ENCODE measurements at places on chromosomes 3 and 15.

DNA sequence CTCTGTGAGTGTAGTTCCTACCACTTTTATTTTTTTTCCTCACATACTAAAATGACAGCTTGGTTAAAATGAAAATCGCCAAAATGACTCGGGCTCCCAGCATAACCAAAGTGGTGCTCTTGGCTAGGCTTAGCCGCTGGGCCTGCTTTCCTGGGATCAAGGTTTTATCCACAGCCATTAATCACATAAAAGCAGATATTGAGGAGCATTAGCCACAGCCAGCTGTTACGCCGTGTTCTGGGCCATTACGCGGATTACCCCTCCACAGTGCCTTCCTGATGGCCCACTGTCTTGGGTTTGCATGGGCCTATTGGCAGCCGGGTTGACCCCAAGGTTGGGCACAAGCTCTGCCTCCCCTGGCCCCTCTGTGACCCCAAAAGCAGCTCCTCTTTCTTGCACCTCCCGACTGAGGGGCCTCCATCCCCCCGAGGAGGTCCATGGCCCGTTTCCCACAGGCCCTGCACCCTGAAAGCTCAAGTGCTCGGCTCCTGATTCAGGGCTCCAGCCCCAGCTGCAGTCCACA, 30.4 kb upstream of the TRPM1 start:
- no peak for DNase-seq

DNA sequence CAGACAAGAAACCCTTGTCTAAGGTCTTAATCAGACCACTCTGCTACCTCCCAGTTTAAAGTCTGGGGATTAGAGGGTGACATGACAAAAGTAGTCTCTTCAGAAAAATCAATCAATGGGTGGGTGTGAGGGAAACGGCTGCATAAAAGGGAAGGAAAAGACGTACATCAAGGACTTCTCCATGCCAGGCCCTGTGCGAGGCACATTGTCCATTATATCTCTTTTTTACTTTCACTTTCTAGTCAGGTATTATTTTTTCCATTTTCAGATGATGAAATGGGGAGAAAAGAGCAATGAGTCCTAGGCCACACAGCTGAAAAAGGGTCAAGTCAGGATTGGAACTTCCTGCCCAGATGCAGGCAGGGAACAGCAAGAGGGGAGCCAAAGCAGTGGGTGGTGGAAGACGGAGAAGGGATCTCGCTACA, 4.6 kb upstream of the CX3CR1 start:
- DNase-seq, result no peak

- DNase-seq, result no peak
Observed at GRCh38 chr3:48960841-48961413, 29.1 kb upstream of the P4HTM start.

- DNase-seq, result no peak
Observed at GRCh38 chr3:186264608-186265400, 97.2 kb downstream of the DGKG start.

DNA sequence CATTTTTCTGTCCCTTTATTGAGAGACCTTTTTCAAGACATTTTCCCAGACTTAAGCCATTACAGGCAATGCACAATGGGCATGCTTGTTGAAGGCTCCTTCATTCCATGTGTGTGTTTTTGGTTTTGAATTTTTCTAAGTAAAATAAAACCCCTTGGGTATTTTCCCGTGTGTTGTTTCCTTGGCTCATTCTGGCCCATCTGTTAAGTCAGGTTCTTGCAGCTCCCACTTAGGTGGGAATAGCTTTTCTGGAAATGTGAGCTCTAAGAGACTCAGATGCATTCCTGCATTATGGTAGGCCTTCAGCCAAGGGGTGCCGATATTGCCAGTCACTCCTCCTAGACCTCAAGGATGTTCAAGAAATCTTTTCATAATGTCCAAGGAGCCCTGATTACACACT, 314.9 kb downstream of the CACNA2D3 start:
- DNase-seq, result no peak

GRCh38 chr15:65405791-65406423, 16.8 kb downstream of the IGDCC4 start:
- no peak for DNase-seq

DNA sequence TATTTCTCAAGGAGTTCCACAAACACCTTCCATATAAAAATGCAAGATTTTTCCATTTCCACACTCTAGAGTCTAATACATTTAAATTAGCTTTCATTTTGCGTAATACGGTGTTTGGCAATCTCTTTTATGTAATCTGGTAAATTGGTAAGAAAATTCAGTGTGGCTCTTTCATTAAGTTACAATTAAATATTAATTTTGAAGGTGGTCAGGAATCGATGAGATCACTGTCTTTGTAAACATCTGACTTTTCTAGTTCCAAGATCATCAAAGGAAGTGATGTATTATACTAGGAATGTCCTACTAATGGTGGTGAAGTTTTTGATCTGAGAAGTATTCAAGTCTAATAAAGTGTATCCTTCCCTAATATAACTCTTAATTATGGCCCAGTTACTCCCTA, 1.1 kb upstream of the UTS2B start:
- no peak for DNase-seq

- no peak for DNase-seq
Observed at GRCh38 chr3:134614955-134615354, 35.9 kb downstream of the KY start.

GRCh38 chr3:194832346-194833104, 146.8 kb downstream of the FAM43A start:
- no peak for DNase-seq

- DNase-seq, result no peak
Observed at GRCh38 chr3:196782511-196782910, 42.9 kb downstream of the PAK2 start.

- no peak for DNase-seq
Observed at GRCh38 chr3:55647063-55647462, 160.0 kb upstream of the WNT5A start.

DNA sequence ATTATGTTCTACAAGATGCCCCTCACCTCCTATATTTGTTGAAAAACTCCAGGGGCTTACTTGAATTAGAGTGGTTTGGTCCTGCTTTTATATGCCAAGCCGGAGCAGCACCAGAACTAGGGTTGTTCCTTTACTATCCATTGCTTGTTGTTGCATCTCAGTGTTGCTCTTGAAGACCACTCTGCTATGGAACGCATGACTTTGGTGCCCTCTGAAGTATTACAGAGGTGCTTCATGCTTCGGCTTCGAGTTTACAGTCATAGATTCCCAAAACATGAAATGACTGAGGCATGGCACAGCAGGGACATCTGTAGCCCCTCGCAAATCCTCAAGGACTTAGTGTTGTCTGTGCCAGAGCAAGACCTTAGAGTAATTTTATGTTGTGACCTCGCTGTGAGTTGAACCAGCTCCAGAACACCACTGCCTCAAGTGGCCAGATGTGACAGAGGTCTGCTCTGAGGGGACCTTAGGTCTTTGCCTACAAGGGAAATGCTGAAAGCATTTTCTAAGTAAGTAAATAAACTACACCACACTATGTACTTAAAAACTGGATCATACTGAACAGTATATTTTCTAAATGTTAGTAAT, 67.2 kb upstream of the SIAH2 start:
- DNase-seq, result no peak

DNA sequence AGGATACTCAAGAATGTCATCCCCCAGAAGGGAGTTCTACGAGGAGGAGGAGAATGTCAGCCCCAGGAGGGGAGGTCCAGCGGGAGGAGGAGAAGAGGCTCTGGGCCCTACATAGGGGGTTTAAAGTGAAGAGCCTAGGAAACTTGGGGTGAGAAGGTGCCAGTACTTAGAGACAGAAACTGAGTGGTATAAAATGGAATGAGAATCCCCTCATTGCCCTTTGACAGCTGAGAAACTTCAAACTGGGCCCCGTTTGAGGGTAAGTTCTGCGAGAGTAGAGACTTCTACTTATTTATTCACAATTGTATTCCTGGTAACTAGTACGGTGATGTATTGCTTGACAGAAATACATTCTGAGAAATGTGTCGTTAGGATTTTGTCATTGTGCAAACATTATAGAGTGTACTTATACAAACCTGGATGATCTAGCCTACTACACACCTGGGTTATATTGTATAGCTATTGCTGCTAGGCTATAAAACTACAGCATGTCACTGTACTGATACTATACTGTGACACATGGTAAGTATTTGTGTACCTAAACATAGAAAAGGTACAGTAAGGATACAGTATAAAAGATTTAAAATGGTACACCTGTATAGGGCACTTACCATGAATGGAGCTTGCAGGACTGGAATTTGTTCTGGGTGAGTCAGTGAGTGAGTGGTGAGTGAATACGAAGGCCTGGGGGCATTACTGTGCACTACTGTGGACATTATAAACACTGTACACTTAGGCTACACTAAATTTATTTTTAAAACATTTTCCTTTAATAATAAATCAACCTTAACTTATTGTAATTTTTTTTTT, 62.0 kb downstream of the TSC22D2 start:
- no peak for DNase-seq

DNA sequence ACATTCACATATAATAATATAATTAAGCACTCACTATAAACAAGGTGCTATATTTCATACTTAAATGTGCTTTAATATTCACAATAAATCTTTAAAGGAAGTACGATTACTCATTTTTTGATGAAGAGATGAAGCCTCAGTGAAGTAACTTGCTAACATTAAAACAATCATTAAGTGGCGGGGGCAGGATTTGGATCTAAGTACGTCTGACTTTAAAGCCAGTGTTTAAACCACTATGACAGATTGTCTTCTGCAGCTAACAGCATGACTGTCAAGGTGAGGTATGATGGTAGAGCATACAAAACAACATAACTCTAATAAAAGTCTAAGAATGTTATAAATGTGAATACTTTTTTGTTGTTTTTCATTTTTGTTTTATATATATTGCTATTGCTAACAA, 862.1 kb downstream of the ROBO1 start:
- no peak for DNase-seq

DNA sequence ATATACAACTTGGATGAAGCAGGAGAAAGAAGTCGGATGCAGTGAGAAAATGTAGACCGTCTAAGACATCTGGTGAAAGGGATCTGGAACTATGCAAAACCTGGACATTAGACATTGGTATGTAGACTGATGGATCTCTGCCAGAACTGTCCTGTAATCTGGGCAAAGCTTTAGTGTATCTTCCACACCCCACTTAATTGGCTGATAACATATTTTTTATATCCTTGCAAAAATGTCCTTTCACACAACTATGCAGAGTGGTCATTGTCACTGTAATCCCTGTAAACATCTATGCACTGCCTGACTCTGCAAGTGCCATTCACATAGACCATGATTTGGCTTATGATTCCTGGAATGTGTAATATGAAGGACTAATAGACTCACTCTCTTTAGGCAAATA, 163.1 kb downstream of the TUSC7 start:
- DNase-seq, result no peak

DNA sequence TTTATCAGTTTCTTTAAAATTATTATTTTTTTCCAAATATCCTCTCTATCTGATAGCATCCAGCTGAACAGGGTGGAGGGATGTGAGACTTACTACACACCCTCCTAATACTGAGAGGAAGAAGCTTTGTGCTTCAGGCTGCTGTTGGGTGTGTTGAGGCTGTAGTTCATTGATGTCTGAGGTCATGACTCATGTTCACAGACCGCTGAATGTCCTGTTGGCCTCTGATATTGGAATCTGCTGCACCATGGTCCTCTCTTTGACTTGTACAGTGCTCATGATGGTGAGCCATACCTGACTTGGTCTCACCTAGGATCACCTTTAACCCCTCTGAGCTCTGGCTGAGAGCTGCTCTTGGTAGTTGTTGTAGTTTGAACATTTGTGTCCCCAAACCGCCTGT, 302.9 kb downstream of the SATB1 start:
- DNase-seq, result no peak

DNA sequence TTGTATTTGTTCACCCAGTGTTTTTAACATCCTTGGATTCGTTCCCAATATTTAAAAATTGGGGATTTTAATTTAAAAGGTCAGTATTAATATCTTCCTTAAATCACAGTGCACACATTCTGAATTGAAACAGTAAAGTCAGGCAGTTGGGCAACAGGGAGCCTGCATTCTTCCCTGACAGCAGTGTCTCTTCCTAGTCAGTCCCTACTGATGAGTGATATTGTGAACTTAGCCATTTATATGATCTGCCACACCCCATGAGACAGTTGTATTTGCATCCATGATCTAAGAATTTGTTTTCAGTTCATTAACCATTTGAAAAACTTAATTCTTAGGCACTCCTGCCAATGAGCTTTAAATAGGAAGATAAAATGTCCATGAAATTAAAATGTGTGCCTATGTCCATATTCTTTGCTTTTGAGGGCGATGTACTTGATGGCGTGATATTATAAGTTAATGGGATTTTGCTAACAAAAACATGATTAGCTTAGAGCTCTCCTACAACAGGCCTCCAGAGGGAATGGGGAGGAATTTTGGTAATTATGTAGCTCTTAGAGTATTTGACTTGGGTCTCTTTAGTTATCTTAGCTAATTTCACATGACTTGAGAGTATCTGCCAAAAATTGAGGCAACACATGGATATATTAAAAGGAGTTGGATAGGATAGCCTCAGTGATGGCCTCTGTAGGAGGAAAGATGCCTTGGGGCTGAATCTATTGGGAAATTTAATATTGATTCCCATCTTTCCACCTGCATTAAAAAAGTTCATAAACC, 219.3 kb downstream of the PTPRG start:
- no peak for DNase-seq

- peak; percentile 78 for DNase-seq
Observed at GRCh38 chr15:77504871-77505270, 84.2 kb downstream of the HMG20A start.

- no peak for DNase-seq
Observed at GRCh38 chr3:172185907-172186306, 146.5 kb downstream of the FNDC3B start.

DNA sequence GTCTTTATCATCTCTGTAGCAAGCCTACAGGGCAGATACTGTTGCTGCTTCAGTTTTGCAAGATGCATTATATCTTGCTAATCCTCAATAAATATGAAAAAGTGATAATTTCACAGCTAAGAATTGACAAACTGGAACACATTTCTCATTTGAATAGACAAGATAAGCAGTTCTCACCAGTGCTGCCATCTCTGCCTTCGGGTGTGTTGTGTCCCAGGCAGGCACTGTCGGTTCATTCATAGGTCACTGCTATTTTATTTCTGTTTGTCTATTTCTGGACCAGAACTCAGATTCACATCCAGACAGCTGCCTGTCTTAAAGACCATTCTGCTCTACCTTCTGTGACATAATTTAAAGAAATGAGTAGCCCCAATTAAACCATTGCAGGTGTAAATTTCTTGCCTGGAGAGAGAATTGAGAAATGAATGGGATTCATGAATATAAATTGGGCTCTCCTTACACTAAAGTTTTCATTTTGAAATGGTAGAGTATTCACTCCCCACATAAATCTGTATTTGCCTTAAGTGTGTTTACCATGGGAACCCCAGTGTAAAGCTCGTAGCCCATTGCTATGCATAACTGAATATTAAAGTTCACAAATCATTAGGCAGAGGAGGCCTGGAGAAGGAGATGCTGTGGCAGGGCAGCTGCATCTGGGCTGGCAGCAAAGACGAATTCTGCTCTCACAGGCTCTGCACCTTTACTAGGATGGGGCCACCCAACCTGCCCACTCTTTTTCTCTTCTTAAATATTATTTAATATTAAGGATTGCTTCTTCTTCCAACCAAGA, 149.9 kb downstream of the ARPP21 start:
- no peak for DNase-seq

- DNase-seq, result no peak
Observed at GRCh38 chr3:175246766-175247165, 387.6 kb downstream of the NAALADL2 start.

All from lower leg skin (tissue), 4 donors.